GM23248 (cell line): ENCODE measurements at places on chromosomes 16 and 17. TPM values are rescaled to one million over a fixed set of nuclear protein-coding genes. Genes with fewer than 3 reads are reported as not detected.
A peak's percentile ranks its signal among the peaks of the same experiment; 100 is the strongest.

DNA sequence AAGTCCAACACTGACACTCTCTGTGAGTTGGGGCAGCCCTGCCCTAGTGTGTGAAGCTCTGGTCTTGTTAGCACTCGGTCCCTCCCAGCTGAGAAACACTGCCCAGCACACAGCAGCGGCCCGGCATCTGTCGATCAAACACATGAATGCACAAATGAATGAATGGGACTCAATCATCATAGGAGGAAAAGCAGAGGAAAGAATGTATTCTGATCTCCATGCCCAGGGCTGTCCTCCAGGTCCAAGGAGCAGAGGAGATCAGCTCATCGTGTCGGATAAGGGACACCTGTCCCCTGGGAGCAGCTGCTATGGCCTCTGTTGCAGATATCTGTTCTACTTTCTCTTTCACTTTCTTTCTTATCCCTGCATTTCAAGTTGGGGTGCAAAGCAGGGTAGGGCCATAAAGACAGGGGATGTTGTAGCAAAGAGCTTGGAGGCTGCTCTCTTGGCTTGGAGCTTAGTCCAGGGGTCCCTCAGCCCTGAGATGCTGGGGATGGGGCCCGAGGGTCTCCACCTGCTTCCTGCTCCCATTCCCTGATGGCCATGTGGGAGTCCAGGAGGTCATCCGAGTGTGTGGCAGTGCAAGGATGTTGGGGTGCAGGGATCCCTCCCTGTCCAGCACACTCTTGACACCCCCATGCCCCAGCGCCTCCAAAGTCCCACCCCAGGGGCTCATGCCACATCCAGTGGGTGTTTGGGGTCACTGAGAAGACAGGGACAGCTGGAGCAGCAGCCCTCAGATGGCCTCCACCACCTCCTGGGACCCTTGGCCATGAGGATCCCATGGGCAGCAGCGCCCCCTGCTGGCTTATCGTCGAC lies 88.2 kb downstream of the IRF8 start:
- no peak for DNase-seq

DNA sequence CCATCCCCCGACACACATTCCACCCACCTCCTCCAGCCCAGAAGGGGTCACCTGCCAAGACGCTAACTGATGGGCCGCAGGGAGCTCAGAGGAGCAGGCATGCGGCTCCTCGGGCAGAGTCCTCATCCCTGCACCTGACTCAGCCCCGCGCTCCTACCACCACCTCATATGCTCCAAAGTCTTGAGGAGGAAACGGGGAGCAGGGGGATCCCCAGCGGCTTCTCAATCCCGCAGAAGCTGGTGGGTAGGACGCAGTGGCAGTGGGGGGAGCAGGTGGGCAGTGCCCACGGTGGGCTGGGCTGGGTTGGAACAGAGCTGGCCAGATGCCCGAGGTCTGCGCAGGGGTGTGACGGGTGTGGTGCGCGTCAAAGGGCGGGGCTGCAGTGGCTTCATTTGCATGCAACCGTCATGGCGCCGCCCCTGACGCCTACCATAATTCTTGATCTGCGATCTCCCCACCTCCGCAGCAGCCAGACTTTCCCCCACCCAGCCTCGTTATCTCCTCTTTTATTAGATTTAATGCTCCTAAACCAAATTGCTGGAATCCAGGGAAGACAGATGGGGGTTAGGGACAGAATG lies 39.0 kb upstream of the EMP2 start:
- peak; percentile 31 for DNase-seq

- no peak for DNase-seq
Measured at GRCh38 chr17:48633266-48633677, 7.1 kb upstream of the HOXB9 start.

DNA sequence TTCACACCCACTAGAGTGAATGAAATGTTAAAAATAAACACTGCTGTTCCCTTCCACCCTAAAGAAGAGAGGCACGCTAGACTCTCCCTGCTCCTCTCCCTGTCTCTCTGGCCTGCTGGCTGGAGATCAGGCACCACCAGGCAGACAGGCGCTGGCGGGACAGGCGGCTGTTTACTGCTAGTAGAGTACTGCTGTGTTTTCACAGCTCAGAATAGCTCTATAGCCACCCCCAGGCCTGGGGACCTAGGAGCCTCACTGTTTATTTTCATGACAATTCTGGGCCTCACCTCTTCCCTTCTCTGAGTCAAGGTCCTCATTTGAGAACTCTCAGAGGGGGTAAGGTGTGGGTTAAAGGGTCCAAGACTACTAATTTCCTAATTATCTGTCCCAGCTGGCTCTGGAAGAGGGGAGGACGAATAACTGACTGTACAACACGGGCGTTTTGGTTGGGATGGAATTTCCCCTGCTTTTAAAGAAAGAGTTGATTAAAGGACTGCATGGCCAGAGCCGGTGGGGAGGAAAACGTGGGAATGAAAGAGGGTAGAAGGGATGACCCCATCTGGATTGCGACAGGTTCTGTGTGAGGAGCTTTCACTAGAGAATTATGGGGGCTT lies 9.0 kb upstream of the G6PC1 start:
- peak; percentile 65 for DNase-seq

Gene PRAC1
- not detected in 2 replicates for total RNA-seq

Gene LDHD
- total RNA-seq, result 0.38 and 0.65 TPM in 2 replicates

Gene CDH3
- total RNA-seq, result under 0.01 TPM in 1 of 2 replicates, not detected in the other

DNA sequence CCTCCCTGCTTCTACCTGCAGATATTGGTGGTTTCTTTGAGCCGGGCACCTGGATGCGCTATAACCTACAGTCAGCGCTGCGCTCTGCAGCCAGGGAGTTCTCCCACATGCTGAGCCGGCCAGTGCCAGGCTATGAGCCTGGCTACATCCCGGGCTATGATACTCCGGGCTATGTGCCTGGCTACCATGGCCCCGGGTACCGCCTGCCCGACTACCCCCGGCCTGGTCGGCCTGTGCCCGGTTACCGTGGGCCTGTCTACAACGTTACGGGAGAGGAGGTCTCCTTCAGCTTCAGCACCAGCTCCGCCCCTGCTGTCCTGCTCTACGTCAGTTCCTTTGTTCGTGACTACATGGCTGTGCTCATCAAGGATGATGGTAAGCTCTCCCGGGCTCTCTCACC lies 13.2 kb downstream of the CNTNAP1 start:
- DNase-seq, result no peak
